ENCODE measurements at places on chromosomes 2 and 18.

- DNase-seq, result no peak
Observed at GRCh38 chr2:54968561-54969218, 81.6 kb downstream of the RTN4 start.

DNA sequence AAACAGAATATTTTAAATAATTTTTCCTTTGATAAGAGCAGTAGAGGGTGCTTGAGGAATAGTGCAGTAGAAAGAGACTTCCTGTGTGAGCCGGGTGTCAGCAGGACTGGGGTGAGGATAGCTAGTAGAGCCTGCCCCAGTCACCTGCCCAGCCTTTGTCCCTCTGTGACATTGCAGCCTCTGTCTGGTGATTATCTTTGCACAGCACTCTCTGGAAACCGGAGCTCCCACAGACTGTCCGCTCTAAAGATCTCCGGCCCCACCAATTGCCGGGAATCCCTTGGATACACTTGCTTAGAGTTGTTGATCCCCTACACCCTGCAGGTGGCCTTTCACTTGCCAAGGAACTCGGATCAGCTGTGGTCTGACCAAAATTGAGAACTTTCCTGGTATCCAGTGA lies 1081.3 kb upstream of the TMEFF2 start:
- DNase-seq, result no peak

DNA sequence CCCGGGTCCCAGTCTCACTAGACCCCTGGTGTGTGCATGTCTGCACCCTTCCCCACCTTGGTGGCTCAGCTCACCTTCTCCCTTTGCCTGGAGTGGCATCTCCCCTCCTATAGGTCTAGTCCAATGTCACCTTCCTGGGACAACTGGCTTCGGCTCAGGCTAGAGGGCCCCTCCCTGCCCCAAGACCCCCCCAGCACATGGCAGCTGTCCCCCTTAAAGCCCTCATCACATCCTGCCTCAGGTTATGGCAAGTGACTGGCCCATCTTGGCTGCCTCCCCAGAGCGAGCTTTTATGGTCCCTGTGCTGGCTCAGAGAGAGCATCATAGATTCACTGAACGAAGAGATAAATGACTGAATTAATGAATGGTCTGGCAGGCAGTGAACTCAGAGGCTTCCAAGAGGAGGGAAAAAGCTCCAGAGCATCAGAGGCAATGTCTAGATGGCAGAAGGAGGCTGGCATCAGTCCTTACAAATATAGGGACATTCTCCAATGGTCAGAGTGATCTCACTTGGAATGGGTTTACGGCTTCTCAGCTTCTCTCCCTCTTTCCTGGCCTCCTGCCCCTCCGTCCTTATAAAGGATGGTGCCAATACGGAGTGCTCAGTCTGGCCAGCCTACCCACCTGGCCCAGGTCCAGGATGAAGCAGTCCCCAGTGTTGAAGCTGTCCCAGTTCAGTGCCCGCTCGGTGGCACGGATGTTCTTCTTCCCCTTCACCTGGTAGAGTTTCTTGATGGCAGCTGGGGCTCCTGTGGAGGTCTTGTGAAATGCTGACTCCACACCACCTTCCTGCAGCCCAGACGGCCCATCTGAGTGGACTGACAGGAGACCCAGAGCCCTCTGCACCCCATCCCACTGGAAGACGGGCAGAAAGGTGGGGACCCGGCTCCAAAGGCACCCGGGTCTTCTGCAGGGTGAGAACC lies 9.4 kb downstream of the CAPG start:
- no peak for DNase-seq

- DNase-seq, result no peak
Observed at GRCh38 chr18:76359909-76360308, 135.1 kb downstream of the ZNF516 start.

DNA sequence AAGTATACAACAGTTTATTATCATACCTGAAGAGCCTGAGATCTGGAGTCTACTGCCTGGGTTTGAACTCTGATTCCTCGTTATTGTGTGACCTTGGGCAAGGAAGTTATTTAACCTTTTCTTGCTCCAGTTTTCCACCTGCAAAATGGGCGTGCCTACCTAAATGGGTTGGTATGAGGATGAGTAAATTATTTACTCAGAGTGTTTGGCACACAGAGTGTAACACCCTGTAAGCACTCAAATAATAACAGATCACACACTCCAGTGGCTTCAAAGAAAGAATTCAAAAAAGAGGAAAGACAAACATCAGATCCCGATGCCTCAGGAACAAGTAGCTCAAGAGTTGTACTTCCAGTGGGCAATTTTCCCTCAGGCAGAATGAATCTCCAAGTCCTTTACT lies 2.4 kb downstream of the SRD5A2 start:
- no peak for DNase-seq

- no peak for DNase-seq
Observed at GRCh38 chr2:142218471-142218870, 87.7 kb upstream of the LRP1B start.

Measured in GF-D8 (cell line).